ENCODE measurements at places on chromosomes 4 and X. TPM values are rescaled to one million over a fixed set of nuclear protein-coding genes. Genes with fewer than 3 reads are reported as not detected.
A peak's percentile ranks its signal among the peaks of the same experiment; 100 is the strongest.

DNA sequence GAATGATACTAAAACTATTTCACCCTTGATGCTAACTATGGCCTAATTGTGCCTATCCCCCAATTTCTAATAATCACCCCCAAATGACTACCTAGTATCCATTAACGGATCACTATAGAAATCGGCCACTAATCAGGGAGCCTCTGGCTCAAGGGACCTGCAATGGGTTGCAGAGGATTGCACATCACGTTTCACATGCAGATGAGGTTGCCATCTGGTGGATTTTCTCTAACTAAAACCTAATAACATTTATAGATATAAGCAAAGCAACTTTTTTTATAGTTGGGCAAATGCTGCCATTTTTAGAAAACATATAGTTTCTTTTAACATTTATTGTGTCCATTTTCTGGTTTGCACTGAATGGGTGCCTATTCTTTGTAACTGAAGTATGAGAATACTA is 28.3 kb upstream of the ALG13 start:
- no peak for DNase-seq

DNA sequence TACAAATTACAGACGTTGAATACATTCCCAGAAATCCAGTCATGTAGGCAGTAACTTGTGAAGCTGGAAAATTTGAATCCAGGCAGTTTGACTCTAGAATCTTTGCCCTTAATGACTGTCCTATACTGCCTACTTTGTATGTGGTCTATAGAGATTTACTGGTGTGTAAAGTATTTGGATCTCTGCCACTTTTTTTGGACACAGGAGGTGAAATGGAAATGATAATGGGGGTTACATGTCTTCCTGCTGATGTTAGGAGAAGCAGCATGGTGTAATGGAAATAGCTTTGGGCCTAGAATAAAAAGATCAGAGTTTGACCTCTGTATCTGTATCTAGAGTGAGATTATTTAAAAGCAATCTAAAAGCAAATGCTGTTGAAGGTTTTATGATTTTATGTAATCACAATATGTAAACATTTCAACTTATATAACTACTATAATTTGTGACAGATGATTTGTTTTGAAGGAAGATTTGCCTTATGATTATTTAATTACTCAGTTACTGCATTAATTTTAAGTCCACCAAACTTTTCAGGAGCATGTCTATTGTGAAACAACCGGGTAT is 3.3 kb downstream of the COL4A5 start:
- no peak for DNase-seq

RAI2 gene
- polyA plus RNA-seq: 5.9 TPM

- no peak for DNase-seq
These were observed 97.8 kb downstream of the SYTL5 start for GRCh38 chrX:38103857-38104812.

GRCh38 chr4:83334425-83335241 is at the start of gene HPSE:
Gene HPSE, minus strand, starts transcription at chr4:83334848. Its CDS starts 66 bp downstream, at chr4:83334782.
- DNase-seq: peak; percentile 69

KCND1 gene
- polyA plus RNA-seq: 2.5 TPM
